Fibroblast of skin of left quadriceps (primary cell): ENCODE measurements at places on chromosomes 1 and 21.

GRCh38 chr1:15883326-15883725 is 35.8 kb downstream of the SPEN start:
- DNase-seq: no peak

DNA sequence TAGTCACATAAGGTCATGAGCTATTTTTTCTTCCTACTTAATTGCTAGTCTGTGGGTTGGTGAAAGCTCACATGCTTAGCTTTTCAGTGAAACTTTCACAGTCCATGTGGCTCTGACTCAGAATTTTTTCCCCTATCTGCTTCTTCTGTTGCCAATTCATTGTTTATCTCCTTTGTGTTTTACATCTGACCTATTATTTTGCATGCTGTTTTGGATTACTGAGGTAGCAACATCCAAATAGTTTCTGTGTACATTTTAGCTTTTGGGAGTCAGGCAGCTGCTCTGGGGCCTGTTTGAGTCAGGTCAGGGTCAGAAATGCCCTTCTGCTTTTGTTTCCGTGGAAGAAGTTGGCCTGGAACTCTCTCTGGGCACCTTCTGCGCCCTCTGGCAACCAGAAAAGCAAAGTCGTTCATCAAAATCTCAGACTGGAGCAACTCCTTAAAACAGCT is 40.0 kb downstream of the ROR1 start:
- no peak for DNase-seq

DNA sequence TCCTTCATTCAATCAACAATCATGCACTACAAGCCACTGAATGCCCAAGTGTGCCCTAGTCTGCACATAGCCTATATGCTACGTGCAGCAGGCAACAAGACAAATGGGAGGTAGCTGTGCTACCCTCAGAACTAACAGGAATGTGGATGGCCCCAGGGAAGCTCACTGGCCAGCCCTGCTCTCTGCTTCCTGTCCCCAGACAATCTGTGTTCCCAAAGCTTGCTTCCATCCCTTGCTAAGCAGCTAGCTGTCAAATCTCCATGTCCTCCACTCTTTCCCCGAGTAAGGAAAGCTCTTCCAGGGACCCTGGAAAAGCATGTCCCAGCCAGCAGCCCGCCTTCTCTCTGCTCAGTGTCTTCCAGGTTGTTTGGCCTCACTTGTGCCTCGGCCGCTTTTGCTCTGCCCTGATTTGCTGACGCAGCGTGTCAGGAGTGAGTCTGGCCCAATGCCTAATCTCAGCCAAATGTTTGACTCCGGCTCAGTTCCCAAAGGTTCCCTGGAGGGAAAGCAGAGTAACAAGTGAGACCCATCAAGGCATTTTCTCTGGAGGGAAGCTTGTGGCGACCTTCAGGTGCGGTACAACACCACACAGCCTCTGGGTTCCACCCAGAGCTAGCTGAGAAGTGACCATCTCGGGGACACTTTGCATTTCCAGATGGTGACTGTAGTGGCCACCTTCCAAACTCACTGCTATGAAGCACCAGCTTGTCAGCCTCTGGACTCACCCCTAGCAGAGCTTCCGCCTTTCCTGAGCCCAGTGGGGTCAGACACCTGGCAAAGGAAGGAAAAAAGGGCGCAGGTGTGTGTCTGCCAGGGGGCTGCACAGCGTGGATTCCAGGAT is 243.4 kb downstream of the RHOU start:
- no peak for DNase-seq

DNA sequence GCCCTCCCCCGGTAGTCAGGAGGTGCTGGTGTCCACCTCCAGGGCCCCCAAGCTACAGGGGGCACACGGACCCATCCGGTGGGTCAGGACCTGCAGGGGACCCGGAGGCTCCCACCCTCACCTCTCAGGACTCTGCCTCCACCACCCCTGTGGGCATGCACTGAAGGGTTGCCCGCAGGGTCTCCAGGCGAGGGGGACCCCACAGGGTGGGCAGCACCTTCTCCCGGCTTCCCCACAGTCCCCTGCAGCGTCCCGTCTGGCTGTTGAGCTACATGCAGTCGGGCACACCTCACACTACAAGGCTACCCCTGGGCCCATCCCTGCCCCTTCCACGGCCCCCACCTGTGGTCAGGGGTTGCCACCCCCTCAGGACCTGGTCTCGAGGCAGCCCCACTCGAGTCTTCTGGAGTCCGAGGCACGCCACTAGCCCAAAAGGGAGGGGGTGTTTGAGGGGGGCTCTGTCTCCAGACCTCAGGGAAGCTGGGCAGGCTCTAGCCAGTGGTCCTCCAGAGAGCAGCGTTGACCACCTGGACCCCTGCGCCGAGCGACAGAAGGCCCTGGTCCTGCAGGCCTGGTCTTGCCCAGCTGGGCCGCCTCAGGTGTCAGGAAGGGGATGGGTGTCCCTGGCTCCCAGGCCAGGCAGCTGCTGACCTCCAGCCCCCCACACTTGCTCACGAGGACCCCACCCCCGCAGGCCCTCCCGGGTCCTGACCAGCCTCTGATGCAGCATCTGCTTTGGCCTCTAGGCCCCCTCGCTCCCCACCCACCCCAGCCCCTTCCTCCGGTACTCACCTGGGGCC is 9.6 kb downstream of the PARS2 start:
- no peak for DNase-seq

- DNase-seq: no peak
These were observed 119.9 kb downstream of the FASLG start for GRCh38 chr1:172778456-172779455.

- DNase-seq: no peak
These were observed 9.1 kb upstream of the IER5 start for GRCh38 chr1:181079382-181079781.

- DNase-seq: no peak
These were observed 18.3 kb upstream of the RNU1-4 start for GRCh38 chr1:16721871-16722641.

- DNase-seq: no peak
These were observed 12.2 kb upstream of the IL10 start for GRCh38 chr1:206784471-206784903.

DNA sequence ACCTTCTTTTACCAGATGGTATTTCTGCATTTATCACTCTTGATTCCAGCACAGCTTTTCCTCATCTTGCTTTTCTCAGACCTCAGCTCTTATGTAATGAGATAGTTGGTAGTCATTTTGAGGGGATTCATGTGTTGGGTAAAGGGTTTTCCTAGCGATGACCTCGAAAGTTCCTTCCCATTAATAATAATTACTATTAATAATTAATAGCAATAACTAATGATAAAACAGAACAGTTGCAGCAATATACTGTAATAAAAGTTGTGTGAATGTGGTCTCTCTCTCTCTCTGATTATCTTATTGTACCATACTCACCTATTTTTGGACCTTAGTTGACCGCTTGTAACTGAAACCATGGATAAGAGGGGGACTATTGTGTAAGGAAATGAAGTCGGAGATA is 14.2 kb downstream of the CAMTA1 start:
- DNase-seq: no peak

- DNase-seq: no peak
These were observed 11.5 kb upstream of the A3GALT2 start for GRCh38 chr1:33332357-33332789.

- no peak for DNase-seq
These were observed 22.0 kb downstream of the CC2D1B start for GRCh38 chr1:52343979-52344378.

DNA sequence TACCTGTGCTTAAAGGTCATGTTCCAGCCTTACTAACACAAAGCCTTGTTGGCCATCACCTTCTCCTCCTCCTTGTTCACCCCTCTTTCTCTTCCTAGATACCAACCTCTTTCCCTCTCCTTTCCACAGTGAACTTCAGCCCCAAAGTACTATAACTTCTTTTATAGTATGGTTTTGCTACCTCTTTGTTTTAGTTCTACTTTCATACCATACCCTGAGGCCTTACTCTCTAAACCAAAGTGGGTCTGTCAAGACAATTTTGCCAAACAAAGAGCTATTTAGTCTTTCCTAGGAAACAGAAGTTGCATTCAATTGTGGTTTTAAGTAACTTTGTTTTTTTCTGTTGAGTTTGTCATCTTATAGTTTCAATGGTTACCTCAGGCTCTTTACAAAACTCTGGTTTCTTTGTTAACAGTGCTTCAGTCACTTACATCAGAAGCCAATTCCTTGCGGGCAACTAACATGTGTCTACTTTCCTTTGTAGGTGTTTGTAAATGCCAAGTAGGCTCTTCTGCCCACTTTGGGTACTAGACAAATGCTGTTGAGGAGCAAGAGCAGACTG is 623.9 kb upstream of the PKN2 start:
- DNase-seq: no peak

GRCh38 chr1:31977385-31978131 is 36.1 kb upstream of the KHDRBS1 start:
- peak; percentile 89 for DNase-seq

GRCh38 chr1:150024156-150024555 is 13.6 kb upstream of the OTUD7B start:
- no peak for DNase-seq

DNA sequence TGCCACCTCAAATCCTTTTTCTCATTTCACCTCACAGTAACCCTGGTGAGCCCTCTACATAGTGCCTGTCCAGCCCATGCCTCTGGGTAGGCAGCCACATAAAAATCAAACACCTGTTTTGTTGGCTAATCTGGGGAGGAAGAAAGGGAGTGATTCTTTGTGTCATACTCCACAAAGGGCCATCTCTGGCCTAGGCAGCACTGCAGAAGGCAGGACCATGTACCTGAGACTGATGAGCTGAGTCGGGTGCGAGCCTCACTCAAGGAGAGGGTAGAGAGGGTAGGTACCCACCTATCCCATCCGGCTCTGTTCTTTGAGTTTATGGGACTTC is 7.8 kb downstream of the TUFT1 start:
- DNase-seq: no peak

GRCh38 chr1:230948301-230948700 is 30.4 kb downstream of the TTC13 start:
- DNase-seq: no peak

GRCh38 chr1:105243969-105244368 is 1494.3 kb downstream of the AMY1C start:
- no peak for DNase-seq

DNA sequence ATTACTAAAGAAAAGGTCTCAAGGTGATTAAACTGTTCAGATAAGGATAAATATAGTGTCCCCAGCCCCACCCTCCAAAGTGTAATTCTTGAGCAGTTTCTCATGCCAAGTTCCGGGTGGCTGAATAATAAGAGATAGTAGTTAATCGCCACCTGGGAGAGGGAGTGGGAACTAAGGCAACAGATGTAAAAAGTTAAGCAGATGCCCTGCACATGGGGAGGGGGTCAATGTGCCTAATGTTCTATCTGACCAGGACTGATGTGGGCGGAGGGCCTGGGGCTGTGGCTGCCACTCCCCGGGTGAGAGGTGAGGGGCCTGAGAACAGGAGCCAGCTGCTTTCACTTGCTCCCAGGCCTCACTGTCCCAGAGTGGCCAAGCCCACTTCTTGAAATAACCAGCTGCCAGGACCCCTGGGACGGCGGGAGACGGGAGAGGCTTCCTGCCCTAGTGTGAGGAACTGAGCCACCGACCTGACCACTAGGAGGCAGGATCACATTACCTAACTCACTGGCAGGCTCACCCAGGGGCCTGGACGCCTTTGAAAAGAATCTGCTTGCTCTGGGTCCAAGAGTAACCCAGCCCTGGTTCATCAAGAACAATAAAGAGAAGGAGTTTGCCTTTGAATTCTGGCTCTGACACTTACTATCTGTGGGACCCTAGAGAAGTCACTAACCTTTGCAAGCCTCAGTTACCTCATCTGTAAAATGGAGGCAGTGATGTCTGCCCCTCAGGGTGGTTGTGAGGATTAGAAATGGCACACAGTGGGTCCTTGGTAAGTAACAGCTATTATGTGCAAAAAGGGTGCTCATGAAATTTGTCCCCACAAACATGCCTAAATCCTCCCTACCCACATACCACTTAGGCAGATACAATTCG is 179.2 kb downstream of the ATG4C start:
- peak; percentile 6 for DNase-seq

GRCh38 chr1:8625981-8626898 is 191.2 kb downstream of the RERE start:
- DNase-seq: peak; percentile 85

DNA sequence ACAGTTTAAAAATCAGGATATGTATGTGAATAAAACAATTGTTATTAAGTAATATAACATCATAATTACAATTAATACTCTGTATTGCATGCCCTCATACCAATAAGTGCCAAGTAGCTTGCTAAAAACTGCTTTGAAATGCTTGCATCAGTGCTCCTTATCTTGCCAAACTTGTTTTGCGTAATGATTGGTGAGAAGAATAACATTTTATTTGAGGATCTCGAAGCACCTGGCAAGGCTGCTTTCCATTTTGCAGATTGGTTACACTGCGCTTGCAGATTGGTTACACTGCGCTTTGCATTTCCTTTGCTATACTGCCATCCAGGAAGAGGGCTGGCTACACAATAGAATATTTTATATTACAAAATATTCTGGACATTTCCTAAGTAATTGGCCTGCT is 1.7 kb upstream of the PBX1 start:
- DNase-seq: no peak

DNA sequence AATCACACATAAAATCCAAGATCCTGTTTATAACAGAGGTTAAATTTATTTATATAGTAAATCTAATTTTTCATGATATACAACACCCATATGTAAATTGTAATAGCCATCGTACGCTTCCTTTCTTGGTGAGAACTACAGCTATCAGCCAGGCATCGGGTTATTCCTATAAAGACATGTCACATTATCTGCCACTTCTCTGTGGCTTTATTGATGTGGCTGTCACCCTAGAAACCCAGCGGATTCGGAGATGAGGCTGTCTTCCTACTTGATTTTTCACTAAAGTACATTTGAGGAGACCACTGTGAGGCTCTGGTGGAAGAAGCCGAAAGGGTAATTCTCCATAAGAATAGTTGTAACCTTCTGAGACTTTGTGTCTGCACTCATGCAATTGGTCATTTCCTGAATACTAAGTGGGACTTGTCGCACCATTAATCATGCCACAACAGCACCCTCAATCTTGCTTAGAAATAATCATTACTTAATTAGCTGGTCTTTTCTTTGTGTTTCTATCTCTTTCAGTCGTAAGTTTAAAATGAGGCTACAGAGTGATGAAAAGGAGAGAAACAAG is 106.0 kb downstream of the NTNG1 start:
- no peak for DNase-seq

DNA sequence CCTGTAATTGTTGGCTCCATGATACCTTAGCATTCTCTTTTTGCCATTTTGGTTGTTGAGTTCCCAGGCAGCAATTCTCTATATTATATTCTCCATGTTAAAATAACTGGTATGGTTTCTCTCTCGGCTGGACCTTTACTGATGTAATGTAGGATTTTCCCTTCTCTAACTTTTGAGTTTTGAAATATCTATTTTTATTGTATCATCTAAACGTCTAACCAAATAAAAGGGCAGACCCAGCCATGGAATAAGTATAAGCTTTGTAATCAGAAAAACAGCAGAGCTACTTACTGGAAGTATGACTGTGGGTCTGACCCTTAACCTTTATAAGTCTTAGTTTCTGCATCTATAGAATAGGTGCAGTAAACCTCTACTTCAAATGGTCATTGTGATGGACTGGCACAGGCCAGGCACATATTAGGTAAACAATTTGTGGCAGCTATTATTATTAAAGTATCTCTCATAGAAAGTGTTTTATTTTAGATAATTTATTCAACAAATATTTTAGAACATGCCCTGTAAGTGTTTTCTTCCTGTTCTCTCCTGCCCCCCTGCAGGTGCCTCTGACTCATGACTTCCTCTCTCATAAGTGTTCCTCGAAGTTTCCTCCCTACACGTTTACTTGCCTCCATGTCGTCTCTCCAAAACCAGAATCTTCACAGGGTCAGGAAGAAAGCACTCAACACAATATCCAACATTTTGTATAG is 224.9 kb upstream of the FGGY start:
- no peak for DNase-seq

GRCh38 chr1:40732756-40733301 is 41.3 kb downstream of the NFYC start:
- DNase-seq: no peak
